ENCODE measurements at places on chromosomes 4 and X.

DNA sequence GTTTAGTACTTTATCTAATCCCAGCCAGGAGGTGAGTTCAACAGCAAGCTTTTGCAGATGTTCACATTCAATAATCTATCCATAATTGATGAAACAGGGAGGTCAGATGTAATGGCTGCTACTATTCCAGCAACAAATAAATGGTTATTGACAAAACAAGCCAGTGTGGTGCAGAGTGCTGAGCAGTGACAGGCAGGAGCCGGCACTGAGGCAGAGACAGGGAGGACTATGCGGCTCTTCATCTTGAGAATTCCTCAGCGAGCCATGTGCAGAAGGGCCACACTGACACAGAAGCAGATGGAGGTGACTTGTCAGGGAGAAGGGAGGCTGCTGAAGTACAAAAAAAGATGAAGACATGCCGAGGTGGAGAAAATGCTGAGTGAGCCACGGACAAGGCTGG lies 98.3 kb downstream of the TTC29 start:
- no peak for DNase-seq

- DNase-seq = no peak
These were observed 124.9 kb downstream of the PCDH7 start for GRCh38 chr4:30844861-30845582.

GRCh38 chrX:44068043-44068442 lies 94.9 kb upstream of the NDP start:
- no peak for DNase-seq

DNA sequence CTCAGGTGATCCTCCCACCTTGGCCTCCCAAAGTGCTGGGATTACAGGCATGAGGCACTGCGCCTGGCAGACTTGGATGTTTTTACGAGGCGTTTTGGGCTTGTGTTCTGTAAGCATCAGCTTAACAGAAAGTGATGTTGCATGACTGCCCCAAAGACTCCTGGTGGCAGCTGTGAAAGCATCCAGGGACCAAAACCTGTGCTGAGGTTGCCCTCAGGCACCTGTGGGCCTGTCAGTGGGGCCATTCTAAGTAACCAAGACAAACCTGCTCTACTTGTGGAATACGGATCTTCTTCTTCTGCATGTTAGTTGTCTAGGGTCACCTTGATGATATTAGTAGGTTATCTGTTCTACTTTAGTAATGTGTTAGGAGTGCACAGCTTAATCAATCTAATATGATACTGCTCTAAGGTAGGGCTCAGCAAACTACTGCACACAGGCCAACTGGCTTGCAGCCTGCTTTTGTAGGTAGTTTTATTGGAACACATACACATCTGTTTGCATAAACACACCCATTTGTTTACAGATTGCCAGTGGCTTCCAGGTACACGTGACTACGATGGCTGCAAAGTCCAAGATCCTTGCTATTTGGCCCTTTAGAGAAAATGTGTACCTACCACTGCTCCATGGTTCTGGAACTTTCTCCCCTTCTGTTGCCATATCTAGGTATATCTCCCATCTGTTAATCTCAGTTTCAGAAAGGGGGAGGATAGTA lies 136.7 kb downstream of the GPR143 start:
- DNase-seq = no peak

DNA sequence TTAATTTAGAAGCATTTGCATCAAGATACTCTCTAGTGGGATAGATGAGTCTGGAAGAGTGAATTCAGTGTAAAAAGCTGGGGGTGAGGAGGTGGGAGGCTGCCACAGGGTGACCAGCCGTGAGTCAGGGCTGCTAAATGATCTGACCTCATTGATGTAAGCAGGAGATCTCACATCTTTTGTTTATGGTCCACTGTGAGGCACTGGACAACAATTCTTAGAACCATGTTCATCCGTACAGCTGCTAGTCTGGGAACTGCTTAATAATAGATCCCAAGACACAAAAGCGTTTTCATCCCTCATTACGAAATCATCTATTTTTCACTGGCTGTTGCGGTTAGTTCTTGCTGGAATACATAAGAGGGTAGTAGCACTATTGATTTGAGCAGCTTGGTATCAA lies 14.1 kb downstream of the KLF3 start:
- DNase-seq = peak; percentile 28

- DNase-seq = no peak
These were observed 48.1 kb downstream of the RPGR start for GRCh38 chrX:38279188-38279587.

- DNase-seq = no peak
These were observed 10.2 kb upstream of the CYTL1 start for GRCh38 chr4:5029447-5029846.

- DNase-seq = no peak
These were observed 459.2 kb upstream of the GALNT7 start for GRCh38 chr4:172709376-172709775.

DNA sequence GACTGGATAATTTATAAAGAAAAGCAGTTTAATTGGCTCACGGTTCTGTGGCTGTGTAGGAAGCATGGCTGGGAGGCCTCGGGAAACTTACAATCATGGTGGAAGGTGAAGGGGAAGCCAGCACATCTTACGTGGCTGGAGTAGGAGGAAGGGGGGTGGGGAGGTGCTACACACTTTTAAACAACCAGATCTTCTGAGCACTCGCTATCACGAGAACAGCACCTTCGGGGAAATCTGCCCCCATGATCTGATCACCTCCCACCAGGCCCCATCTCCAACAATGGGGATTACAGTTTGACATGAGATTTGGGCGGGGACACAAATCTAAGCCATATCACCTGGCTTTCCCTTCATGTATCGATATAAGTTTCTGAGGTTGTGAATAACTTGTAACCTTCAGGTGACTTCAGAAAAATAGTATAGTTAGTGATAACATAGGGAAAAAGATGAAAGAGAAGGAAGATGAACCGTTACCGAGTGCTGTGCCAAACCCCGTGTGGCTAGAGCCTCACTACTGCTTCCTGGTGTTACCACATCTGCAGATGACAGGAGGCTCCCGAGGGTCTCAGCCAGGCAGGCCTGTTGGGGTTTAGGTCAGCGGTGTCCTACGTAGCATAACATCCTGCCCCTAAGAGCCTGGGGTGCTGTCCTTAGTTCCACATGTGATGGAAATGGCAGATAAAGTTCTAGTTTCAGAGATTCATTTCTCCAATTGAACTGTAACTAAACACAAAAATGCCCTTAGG lies 103.5 kb downstream of the TNIP2 start:
- no peak for DNase-seq

DNA sequence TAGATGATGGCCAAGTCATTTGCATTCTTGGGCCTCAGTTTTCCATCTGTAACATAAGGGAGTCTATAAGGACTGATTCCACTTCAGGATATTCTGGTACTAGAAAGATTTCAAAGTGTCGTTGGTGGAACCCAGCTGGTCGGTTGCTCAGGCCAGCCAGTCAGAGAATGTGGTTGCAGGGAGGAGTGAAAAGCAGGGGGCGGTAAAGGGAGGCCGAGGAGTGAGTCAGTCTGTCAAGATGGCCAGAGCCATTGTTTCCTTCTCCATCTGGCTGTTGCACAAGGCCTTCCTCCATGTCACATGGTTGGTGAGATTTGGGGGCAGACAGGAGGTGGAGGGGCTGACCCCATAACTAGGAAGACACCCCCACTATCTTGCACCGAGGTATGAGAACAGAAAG lies 38.2 kb downstream of the STARD8 start:
- no peak for DNase-seq

DNA sequence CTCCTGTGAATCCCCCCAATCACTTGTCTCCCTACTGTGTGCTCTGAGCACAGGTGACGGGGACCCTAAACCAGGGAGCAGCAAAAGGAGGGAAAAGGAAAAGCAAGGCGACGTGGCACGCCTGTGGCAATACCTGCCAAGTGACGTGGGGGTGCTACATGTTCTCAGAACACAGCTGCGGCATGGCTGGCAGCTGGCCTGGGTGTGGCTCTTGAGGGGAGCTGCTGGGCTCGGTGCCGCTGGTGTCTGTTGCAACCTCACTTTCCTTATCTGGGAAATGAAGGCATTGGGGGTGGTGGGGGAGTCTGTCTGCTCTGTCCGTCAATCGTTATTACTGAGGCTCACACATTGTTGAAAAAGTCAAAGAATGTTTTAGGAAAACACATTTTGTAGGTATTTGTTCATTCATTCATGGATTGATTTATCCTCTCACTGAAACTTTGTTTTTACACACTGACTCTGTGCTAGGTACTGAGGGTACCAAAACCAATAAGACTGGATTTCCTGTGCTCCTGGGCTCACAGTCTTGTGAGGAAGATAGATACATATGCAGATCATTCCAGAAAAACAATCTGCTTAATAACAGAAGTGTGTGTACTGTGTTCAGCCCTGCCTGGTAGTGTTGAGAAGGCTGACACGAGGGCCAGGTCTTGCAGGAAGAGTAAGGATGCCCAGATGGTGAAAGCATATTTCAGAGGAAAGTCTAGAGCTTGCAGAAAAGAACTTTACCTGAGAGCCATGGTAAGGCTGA lies 217.6 kb downstream of the PTTG2 start:
- no peak for DNase-seq

DNA sequence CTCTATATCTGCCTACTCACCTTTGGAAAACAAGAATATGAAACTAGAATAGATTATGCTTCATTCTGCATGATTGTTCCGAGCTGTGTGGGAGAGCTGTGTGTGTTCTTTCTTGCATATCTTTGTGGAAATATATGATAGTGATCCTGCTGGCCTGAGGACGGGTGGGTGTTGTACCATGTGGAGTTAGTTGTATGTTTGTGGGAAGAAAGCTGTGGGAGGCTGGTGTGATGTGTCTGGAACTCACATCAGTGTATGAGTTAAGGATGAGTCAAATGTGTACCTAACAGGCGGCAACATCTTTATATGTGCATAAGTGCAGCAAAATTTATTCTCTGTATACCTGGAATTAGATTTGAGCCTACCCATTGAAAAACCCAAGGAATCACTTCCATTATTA lies 208.1 kb upstream of the ADGRL3 start:
- no peak for DNase-seq

DNA sequence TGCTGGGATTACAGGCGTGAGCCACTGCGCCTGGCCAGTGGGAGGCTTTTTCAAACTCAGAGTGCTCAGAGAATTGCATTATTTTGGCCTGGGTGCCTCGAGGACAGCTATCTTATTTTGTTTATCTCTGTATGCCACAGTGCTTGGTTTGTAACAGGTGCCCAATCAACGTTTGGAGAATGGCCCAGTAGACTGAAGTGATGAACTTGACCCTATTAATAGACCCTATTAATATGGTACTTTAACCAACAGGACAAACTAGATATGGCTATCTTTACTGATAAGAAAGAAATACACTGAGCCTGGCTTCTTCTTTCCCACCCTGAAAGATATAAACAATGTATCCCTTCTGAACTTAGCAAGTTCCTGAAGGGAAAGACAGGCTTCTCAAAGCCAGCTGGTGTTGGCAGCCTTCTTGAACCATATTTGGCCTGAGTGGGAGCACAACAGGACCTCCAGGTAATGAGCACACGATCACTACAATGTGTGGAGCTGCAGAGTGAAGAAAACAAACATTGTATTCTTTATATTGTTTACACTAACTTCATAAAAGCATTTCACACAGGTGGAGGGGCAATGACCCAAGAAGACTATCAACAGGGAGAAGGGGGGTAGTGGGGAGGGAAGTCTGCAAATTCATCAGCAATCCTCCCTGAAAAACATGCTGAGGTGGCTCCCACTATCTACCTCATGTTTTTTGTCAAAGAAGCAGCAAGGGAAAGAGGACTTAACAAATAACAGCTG lies 41.7 kb downstream of the PRPS1 start:
- no peak for DNase-seq

- DNase-seq = no peak
These were observed 54.1 kb downstream of the TXK start for GRCh38 chr4:48079972-48080391.

DNA sequence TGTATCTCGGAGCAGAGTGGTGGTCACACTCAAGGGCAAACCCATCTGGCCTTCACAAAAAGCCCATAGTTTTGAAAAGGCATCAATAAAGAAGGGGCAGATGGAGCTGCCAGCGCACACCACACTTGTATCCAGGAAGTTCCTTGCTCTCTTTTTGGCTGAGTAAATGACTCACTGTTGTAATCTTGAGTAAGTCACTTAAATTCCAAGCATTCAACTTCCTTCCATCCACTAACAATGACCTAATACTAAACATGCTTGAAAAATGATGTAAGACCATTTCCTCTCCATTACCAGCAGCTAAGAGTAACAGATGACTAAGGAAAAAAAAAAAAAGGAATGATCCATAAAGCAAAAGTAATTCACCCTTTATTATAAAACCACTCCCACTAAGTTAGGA lies 32.4 kb upstream of the MYOZ2 start:
- DNase-seq = peak; percentile 89

DNA sequence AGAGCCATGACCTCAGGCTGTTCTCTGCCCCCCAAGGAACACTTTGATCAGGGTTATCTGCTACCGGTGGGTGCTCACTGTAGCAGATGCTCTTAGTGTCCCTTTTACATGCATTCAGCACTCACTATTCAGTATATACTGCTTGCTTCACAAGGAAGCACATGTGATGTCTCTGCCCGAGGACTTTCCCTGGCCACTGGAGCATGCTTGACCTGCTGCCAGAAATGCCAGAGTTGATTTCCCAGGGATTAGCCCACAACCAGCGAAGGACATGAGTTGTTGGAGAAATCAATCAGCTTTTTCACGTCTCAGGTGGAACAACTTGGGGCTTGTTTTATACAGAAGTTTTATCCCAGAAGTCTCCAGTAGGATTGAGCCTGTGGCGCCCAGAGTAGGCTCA lies 51.2 kb upstream of the RPS6KA3 start:
- no peak for DNase-seq

DNA sequence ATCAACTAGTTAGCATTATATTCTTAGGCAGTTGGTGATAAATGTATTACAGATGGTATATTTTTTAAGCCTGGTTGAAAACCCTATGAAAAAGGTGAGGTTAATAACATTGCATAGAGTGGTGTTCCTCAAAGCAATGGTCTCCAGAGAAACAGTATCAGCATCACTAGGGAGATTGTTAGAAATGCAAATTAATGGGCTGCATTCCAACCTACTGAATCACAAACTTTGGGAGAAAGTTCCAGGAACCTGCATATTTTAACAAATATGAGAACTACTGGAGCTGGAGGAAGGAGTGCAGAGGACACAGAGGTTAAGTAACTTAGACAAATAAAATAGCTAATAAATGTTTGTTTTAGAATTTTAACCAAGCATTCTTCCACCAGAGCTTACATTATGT lies 166.9 kb upstream of the PCDH10 start:
- no peak for DNase-seq

GRCh38 chrX:118521435-118521834 lies 25.8 kb downstream of the DOCK11 start:
- peak; percentile 22 for DNase-seq

DNA sequence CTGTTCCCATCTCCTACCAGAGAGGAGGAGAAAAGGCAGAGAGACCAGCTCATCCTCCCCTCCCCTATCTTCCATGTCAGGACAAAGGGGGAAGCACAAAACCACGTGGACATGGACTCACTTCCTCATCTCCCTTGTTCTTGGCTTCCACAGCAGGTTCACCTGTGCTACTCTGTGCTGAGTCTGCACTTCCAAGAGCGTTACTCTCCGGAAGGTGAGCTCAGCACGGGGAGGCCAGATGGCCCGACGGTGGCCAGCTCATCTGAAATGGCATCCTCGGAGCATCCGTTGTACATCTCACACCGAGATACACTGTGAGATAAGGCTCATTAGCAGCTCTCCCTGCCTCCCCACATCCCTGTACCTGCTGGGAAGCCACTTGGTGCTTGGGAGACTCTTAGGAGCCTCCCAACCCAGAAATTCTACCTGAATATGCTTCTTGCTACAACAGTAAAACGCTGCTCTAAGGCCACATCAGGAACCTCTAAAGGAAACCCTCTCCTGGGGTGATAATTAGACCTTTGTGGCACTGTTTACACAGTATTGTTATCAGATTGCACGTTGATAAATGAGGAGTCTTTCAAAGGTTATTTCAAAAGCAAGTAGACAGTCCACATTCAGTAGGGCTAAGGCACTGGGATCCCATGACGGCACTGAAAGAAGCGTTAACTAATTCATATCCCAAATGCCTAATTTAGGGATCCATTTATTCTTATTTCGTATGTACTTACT lies 19.4 kb downstream of the LGI2 start:
- DNase-seq = no peak

All from amniotic stem cell (primary cell).